ENCODE measurements at places on chromosomes 16 and 17.

GRCh38 chr16:46883690-46884512 lies at the start of gene GPT2:
Gene GPT2 (plus strand): TSS chr16:46884362. CDS start chr16:46884716, 354 bp downstream.
- peak; percentile 98 for DNase-seq

GRCh38 chr17:37598145-37598544 lies 11.1 kb downstream of the SYNRG start:
- DNase-seq, result no peak

DNA sequence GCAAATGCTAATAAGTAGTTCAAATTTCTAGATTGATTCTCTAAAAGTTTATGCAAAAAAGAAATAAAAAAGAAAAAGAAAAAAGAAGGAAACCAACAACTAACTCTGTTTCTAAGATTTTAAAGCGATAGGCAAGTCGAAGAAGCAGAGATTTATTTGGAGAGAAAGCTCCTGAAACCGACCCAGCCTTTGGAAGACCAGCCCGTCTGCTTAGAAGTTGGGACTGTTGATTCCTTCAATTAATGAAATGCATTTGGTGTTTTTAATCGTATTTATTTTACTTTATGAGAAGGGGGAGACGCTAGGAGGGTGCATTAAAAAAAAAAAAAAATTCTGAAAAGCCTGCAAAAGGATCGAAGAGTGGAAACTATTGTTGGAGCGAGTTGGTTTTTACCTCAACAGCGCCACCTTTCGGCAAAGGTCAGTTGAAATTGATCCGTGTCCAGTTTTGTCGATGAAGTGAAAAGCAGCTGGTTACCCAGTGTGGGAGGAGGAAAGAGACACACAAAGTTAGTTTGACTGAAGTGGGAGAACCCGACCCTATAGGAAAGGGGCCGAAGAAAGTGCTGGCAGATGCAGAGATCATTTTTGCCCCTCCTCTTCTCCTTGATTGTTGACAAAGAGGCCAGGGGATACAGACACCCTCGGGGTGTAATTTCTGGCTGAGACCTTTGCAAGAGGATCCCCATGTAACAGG lies 1.5 kb upstream of the MAF start:
- peak; percentile 84 for DNase-seq

GRCh38 chr16:17426451-17426850 lies 44.3 kb downstream of the XYLT1 start:
- no peak for DNase-seq

- DNase-seq, result peak; percentile 90
These were observed 36.1 kb downstream of the GINS2 start for GRCh38 chr16:85652431-85653221.

DNA sequence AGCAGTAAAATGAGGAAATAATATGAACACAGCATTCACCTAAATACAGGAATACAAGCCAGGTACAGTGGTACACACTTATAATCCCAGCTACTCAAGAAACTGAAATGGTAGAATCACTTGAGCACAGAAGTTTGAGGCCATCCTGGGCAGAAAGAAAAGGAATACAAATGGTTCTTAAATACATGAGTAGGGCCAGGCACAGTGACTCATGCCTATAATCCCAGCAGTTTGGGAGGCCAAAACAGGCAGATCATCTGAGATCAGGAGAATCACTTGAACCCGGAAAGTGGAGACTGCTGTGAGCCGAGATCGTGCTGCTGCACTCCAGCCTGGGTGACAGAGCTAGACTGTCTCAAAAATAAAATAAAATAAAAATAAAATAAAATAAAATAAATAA lies 23.0 kb upstream of the SMG8 start:
- no peak for DNase-seq

- no peak for DNase-seq
These were observed 23.4 kb upstream of the METRNL start for GRCh38 chr17:83055911-83056582.

- no peak for DNase-seq
These were observed 72.0 kb downstream of the KANSL1 start for GRCh38 chr17:46121165-46121764.

- DNase-seq, result no peak
These were observed 2.2 kb downstream of the PLA2G15 start for GRCh38 chr16:68247400-68247799.

GRCh38 chr17:1372618-1373017 lies 27.4 kb downstream of the YWHAE start:
- no peak for DNase-seq

DNA sequence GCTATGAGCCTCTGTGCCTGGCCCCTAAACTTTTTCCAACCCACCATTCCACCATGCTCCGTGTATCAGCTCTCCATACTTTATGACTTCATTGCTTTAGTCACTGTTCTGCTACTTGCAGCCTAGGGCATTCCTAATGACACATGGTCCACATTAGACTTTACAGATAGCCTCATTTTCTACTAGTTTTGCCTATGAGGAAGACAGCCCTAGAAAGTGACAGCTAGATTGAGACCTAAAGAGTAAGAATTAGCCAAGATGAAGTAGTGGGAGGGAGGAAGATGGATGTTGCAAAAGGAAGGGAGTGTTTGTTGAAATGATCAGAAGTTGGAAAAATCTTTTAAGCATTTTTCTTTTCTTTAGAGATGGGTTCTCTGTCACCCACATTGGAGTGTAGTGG lies 11.0 kb downstream of the C16orf54 start:
- no peak for DNase-seq

DNA sequence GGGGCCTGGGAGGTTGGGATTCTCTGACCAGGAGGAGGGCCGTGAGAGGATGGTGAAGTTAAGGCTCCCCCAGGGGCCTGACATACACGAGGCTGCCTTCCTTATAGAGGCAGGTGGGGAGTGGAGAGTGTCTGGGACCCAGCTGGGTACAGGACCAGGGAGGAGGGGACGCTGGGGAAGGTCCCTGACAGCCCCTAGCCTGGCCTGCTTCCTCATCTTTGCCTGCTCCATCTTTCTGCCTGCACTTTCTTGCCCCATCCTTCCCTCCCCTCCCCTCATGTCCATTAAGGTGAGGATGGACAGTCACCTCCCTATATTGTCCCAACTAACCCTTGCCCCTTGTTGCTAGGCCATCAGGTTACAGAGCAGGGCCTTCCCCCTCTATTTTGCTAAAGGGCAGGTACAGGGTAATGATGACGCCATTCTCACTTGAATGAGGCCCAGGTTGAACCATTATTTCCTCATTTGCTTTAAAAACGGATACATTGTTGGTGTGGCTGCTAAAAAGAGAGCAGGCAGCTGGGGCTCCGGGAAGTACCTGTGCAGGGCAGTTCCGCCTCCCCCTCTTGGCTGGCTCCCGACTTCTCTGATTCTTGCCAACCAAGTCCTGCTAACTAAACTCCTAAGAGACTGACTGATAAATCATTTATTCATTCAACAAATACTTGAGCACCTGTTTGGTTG lies 1.3 kb downstream of the C17orf99 start:
- no peak for DNase-seq

DNA sequence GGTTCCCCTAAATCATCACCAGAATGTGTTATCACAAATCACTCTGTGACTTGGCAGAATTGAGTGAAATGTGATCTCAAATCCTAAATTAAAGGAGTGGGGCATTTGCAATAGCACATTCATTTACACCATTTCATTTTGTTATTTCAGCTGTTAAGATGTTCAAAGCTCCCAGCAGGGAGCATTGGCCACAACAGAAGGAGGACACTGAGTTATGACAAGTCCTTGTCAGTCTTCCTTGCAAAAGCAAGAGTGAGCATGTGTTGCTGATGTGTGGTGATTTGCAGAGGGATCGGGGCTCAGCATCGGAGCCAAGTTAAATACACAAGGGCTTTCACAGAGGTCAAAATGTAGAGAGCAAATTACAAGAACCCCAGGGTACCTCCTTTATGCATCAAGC lies 372.2 kb upstream of the CDH5 start:
- no peak for DNase-seq

DNA sequence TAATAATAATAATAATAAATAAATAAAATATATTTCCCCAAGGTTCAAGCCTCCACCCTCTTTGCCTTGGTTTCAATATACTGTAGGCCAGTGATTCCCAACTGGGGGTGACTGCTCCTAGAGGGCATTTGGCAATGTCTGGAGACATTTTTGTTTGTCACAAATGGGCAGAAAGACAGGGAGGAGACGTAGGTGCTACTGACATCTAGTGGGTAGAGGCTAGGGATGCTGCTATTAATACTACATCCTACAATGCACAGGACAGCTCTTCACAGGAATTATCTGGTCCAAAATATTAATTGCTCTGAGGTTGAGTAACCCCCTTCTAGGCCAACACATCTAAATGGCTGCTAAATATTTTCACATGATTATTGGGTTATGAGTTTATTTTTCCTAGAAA lies 12.8 kb upstream of the PRR14 start:
- no peak for DNase-seq

DNA sequence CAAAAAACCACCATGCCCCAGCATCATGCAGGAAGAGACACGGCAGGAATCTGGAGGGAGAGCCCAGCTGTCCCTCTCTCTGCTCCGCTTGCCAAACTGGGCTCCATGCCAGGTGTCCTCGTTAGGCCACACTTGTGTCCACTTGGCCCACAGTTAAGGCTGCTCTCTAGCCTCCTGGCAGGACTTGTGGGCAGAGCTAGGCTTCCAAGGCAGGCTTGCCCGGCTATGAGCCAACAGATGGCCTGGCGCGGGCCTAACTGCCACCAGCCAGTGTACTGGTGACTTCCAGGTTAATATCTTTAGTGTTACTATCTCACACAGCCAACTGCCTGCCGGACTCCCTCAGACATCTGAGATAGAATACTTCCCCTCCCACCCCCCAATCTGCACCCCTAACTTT lies 10.6 kb downstream of the ATP6V0D1 start:
- peak; percentile 91 for DNase-seq
